AG09309 (cell line): ENCODE measurements at places on chromosomes 3 and 15.

GRCh38 chr3:98994128-98994762, 92.8 kb upstream of the DCBLD2 start:
- DNase-seq = peak; percentile 48

GRCh38 chr3:127938800-127939199, 23.8 kb downstream of the KBTBD12 start:
- DNase-seq = no peak

- no peak for DNase-seq
These were observed 42.7 kb downstream of the ESYT3 start for GRCh38 chr3:138477120-138477519.

DNA sequence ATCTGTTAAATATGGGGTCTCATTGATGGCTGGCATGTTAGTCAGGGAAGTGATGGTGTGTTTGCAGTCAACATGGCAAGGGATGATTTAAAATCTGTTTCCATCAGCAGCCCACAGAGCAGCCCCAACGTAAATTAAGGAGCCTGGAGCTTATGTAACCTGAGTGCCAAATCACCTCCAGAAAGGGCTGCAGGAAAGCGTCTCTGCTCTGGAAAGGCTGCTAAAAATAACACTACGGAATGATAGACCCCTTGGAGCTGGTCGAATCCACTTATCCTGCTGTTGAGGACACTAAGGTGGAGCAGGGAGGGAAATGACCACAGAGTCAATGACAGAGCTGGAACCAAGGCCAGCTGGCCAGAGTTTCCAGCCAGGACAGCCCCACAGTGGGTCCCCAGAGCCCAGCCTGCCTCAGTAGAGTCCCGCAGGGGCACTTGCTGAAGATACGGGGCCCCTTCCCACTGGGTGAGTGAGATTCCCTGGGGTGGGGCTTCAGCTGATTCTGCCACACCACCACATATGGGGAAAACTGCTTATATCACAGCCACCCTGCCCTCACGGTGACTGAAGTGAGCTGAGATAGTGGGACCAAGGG, 63.5 kb downstream of the EPHB1 start:
- DNase-seq = no peak

DNA sequence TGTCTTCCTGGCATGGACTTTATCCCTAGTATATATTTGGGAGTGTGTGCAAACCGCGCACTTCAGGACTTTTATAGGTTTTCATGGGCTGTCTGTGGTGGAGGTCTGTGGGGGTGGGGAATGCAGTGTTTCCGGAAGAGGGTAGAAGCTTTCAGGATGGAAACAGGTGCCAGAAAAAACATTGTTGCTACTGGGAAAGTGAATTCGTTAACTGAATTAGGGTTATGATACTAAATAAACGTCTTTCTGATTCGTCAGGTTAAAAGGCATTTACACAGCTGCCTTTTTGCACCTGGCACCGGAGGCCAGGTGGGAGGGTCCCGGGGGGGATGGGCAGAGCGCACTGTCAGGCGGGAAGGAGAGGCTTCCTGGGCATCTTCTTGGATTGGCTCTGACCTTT, 62.1 kb downstream of the SLCO3A1 start:
- DNase-seq = no peak

DNA sequence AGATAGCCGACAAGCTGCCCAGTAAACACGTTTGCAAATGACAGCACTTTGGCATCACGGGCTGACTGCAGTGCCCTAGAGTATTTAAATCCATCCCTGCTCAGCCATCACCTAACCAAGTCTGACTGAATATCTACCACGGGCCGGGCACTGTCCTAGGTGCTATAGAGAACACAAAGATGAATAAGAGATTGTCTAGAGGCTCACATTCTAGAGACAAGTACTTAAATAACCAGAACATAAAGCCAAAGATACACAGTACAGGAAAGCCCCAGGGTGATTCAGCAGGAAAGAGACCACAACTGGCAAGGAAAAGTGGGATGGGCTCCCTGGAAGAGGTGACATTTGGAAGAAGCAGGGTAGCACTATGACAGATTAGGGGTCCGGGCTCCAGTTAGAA, 103.5 kb downstream of the MYLK start:
- DNase-seq = no peak

DNA sequence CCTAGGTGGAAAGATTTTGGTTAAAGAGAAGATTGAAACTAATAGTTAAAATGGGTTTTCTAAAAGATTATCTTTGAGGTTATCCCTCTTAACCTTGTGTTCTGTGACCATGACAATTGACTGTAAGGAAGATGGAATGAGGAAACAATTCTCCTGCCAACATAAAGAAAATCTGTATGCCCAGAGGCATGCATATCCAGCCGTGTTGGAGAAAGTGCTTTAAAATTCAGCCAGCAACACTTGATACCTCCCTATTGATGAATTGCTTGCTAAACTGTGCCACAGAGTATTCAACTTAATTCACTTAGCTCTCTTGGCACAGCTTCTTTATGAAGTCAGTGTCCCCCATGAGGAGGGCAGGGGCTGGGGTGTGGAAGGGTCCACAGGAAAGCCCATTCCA, 203.5 kb downstream of the UBE2E2 start:
- DNase-seq = no peak

DNA sequence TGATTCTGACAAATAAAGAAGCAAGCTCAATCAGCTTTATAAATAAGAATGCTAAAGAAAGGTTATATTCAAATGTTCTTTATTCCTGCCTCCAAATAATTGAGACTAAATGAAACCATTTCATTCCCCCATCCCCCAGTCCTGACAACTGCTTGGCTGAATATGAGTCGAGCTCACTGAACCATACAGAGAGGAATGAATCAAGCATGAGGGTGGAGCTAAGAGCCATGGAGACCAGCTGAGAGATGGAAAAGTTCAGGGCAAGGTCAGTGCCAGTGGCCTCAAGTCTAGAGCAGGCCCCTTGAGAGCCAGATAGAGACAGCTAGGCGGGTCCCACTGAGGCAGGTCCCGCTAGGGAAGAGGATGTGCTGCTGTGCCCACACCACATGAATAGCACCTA, 188.7 kb upstream of the EIF1B start:
- no peak for DNase-seq

- DNase-seq = no peak
These were observed 93.0 kb downstream of the MEIS2 start for GRCh38 chr15:37007301-37007700.

DNA sequence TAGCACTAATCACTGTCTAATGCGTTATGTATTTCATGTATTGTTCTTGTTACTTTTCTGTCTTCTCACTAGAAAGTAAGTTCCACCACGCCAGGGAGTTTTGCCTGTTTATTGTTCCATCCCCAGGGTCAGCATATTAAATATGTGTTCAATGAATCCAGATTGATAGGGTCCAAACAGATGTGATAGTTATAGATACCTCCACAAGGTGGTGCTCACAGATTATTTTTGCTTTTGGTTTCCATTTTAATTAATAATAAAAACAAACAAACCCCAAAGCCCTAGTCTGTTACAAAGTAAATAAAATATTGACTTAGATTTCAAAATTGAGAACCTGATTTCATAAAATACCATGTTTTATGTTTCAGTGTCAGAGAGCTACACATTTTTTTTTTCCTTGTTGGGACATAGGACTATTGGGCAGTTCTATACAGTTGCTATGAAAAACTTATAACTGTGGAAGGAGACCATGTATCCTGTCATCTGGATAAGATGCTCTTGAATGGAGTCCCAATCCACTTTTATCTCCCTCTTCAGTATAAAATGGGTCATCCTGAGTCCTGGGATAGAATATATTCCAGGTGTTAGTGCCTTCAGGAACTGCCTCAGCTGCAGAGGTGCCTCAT, 12.4 kb downstream of the OTOL1 start:
- DNase-seq = no peak

- peak; percentile 78 for DNase-seq
These were observed 54.0 kb upstream of the UMPS start for GRCh38 chr3:124676236-124676635.

DNA sequence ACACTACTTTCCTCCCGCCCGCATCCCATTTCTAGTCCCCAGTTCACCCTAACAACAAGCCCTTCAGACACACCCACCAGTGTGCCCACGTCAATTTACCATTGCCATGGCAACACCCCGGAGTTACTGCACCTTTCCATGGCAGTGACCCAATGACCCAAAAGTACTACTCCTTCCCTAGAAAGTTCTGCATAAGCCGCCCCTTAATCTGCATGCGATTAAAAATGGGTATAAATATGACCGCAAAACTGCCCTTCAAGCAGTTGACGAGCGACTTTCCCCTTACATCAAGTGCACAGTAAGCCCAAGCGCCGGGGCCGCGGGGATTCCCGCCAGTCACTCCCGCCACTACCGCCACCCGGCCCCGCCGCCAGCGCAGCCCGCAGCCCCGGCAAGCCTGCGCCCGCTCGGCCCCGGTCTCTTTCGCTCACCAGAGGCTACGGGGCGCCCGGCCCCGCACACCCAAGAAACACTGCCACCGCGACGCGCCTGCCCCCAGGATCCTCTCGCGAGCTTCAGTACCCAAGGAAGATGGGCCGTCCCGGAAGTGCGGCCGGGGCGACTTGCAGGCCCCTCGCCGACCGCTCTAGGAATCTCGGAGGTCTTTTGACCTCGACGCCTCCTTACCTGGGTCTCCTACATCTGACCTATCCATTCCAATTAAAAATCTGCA, 27.2 kb upstream of the ZNF502 start:
- peak; percentile 55 for DNase-seq

GRCh38 chr15:80168421-80168820, 15.6 kb downstream of the FAH start:
- DNase-seq = no peak

- no peak for DNase-seq
These were observed 37.8 kb downstream of the MITF start for GRCh38 chr3:69776920-69777581.

GRCh38 chr3:133820129-133820528, 14.5 kb downstream of the SRPRB start:
- DNase-seq = no peak

GRCh38 chr3:188595890-188596376, 442.0 kb downstream of the LPP start:
- DNase-seq = peak; percentile 80

- peak; percentile 18 for DNase-seq
These were observed 80.0 kb upstream of the SKOR1 start for GRCh38 chr15:67745073-67746006.

DNA sequence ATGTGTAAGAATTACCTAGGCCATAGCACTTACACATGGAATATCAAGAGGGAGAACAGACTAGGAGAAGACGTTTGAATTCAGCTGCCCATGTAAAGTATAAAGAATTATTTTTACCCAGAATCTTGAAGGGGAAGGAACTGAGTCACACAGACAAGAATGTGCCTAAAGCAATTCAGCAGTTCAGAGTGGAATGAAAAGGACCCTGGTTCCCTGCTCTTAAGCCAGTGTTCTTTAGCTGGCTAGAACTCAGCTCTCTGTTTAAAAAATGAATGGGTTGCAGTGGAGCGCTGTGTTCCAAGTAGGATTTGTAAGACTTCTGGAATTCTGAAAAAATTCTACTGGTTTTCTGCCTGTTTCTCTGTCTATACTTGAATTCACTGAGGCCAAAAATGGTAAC, 440.2 kb downstream of the LPP start:
- peak; percentile 80 for DNase-seq

- DNase-seq = no peak
These were observed 40.3 kb downstream of the WDR76 start for GRCh38 chr15:43867096-43867495.

DNA sequence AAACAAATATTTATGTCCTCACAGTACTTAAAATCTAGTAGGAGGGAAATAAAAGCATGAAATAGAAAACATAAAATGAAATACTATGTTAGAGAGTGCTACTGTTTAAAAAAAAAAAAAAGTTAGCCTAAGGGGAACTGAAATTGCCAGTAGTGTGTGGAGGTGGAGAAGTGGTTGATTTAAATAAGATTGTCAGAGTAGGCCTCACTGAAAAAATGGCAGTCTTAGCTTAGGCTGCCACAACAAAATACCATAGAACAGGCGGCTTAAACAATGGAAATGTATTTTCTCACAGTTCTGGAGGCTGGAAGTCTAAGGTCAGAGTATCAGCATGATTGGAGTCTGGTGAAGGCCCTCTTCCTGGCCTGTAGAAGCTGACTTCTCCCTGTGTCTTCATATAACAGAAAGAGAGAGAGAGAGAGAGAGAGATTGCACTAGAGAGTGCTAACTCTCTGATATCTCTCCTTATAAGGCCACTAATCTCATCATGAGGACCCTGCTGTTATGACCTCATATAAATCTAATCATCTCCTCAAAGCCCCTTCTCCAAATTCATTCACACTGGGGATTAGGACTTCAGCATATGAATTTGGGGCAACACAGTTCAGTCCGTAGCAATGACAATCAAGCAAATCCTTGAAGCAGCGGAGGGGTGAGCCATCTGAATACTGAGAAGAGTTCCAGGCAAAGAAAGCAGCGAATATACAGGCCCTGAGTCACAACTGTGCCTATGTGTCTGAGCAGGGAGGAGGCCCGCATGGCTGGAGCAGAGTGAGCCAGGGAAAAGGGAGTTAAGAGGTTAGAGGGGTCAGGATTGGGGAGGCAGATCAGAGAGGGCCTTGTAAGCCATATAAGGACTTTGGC, 23.6 kb upstream of the LRRC34 start:
- no peak for DNase-seq

GRCh38 chr3:185924375-185924774, 13.4 kb downstream of the TRA2B start:
- no peak for DNase-seq

DNA sequence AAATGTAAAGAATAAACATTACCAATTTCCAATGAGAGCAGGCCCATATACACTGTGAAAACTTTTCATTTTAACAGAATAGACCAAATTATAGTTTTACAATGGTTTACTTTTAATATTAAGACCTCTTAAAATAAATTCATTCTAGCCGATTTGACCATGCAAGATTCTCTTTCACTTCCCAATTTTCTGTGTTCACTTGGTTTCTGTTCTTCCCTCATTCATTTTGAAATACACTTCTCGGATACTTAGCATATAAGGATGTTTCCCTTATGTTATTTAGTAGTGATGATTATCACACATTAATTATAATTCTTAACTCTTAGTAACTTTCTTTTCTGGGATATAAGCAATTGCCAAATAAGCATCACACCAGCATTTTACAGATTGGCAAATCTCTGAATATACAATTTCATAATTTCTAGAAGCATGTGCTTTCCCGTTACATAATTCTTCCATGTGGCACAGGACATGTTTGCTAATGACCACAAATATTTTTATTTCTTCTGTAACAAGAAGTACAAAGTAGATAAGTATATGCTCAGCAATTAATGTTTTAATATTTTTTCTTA, 13.9 kb downstream of the OR5H15 start:
- DNase-seq = no peak

DNA sequence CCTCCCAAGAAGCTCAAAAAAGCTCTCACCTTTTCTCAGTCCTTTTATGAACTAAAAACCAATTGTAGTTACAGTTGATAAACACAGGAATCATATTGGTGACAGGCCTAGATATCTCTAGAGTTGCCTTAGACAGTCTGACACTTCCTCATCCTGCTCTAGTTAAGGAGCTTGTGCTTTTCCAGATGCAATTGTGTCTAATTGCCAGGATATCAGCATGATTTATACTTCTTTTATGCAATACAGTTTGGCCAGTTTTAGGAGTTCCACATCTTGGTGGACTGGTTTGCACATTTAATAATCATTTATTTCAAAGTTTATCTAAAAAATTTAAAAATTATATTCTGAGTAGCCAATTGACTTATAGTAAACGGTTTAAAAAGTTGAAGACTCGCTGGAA, 95.7 kb downstream of the DUT start:
- no peak for DNase-seq

GRCh38 chr15:29756358-29757267, 65.7 kb downstream of the TJP1 start:
- no peak for DNase-seq
